Natural killer cell (primary cell): ENCODE measurements at places on chromosomes 6 and 20.

DNA sequence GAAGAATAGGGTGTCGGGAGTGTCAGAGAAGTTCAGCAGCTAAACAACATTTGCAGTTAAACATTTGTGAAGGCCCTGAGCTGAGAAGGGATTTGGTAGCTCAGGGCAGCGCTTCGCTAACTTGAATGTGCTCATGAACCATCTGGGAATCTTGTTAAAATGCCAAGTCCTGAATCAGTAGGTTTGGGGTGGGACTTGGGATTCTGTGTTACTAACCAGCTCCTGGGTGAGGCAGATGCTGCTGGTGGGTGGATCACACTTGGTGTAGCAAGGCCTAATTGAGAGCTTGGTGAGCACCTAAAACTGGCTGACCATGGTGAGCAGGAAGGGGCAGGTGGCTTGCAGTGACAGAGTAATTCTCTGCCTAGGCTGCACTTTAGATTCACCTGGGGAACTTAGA, 5.9 kb downstream of the PTPRA start:
- DNase-seq, result no peak

GRCh38 chr6:104332364-104332763, 527.4 kb downstream of the HACE1 start:
- DNase-seq, result no peak

DNA sequence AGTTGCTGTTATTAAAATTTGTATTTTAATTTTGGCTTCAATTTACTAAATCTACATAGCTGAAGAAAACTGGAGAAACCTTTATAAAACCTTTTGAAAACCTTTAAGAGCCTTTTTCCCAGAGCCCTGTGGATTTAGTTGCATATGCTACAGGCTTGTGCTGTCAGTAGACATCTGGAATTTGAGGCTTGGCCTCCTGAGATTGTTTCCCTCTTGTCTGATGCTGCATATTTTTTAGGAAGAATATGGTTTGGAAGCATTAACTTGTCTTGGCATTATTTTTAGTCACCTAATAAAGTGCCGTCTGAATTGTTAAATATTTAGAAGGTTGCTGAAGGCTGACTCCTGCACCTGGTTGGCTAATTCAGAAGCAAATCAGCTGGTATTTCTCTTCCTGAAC, 369.4 kb downstream of the UTRN start:
- no peak for DNase-seq

DNA sequence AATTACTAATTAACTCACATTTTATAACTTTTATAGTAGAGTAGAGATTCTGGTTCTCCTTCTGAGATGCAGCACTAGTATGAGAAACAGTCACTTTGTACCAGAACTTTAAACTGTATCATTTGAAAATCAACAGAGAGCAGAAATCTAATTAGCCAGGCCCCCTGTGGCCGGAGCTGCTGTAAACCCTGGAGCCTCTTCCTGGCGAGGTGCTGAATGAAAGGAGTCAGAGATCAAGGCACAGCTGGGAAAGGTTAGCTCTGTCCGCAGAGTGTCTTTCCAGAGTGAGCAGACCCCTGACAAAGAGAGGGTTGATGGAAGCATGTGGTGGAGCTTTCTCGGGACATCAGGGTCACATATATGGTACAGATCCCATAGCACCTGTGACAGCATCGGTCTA, 703.8 kb downstream of the RFPL4B start:
- DNase-seq, result no peak

DNA sequence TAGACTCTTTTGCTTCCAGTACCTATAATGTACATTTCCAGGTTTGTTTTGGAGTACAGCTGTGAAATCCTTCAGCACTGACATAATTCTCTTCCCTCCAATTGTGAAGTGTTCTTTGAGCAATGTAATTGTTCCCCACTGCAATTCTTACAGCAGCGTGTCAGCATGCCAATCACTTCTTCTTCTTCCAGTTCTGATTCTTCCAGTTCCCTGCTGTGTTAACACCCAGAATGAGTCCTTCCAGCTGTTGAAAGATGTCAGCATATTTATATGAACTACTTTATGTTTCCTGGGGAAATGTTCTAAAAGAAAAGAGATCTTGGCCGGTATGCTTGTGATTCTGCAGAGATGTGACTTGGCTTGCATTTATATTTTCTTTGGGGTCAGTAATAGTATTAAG, 213.9 kb downstream of the UNC5CL start:
- no peak for DNase-seq

DNA sequence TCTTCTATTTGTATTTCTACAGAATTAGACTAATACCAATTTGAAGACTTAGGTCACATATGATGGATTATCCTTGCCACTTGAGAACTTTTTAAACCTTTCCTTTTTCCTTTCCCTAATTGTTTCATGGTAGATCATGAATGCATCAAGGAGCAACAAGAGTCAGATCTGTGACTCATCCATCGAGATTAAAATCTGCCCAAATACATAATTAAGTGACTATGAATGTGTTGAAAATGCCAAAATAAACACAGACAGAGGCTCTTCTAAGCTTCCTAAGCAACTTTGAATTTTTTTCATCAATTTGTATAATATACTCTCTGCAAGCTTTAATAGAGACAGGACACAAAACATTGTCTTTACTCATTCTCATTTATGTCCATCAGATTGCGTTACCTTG, 23.5 kb upstream of the HTR1E start:
- DNase-seq, result no peak

- DNase-seq, result no peak
These were observed 26.2 kb downstream of the PSMF1 start for GRCh38 chr20:1144401-1145172.

- no peak for DNase-seq
These were observed 25.4 kb downstream of the FBXO9 start for GRCh38 chr6:53090576-53090975.

DNA sequence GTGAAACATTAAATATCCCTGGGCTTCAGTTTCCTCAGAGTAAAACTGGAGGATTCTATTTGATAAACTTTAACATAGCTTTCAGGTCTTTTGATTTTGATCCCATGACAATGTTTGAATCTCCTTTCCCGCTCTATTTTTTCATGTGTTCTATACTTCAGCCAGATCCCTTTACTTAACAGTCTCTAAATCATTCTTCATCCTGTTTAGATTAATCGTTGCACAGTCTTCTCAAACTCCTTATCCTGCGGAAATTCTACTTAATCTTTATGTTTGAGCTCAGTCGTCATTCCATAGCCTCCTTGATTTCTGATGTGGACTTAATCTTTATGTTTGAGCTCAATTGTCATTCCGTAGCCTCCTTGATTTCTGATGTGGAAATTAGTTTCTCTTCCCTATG, 57.4 kb downstream of the GRIK2 start:
- DNase-seq, result no peak

GRCh38 chr6:161233986-161234661, 39.7 kb downstream of the AGPAT4 start:
- DNase-seq, result no peak

- no peak for DNase-seq
These were observed 381.7 kb upstream of the JARID2 start for GRCh38 chr6:14863902-14864850.

- DNase-seq, result no peak
These were observed 38.4 kb downstream of the KIF25 start for GRCh38 chr6:168035661-168036545.

DNA sequence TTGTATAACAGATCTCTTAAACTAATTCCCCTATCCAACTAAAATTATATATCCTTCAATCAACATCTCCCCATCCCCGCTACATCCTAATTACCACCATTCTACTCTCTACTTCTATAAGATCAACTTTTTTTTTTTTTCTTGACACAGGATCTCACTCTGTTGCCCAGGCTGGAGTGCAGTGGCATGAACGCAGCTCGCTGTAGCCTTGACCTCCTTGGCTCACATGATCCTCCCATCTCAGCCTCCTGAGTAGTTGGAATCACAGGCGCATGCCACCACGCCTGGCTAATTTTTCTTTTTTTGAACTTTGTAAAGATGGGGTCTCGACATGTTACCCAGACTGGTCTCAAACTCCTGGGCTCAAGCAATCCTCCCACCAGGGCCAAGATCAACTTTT, 5.0 kb downstream of the DNAAF9 start:
- no peak for DNase-seq

GRCh38 chr20:44411020-44411756, 55.7 kb downstream of the HNF4A start:
- no peak for DNase-seq

GRCh38 chr20:39875492-39876110, 813.4 kb downstream of the MAFB start:
- no peak for DNase-seq

- DNase-seq, result no peak
These were observed 22.8 kb upstream of the OCSTAMP start for GRCh38 chr20:46573234-46573633.

DNA sequence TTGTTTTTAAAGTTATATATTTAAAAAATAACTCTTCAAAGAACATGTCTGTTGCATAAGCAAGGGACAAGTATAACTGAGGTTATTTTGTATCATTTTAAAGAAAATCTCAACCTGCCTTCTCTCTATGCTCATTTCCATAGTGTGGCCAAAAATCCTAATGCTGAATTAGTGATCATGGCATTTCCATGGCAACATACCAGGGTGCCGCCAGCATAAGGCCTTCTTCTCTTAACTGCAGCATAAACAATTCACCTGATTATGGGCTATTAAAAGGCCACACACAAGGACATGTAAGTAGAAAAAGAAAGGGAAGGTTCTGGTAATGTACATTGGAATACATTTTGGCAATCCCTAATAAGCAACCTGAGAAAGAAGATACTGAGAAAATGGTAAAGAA, 95.1 kb upstream of the RNF217 start:
- DNase-seq, result no peak

GRCh38 chr6:75220357-75220756, 14.5 kb upstream of the COL12A1 start:
- DNase-seq, result no peak

DNA sequence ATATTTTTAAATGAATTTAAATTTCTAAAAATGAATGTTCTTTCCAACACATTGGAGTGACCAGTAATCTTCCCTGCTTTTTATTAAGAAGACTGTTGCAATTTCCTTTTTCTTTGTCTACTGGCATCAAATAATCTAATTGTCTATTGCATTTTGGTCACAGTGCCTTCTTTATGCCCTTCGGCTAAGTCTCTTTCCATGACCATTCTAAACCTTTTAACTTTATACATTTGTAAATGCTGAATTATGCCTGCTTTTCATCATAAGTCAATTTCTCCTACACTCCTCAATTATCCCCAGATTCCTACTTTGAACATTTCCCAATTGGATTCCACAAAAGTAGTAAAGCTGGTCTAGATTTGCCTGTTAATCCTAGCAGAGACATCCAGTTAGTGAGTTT, 69.1 kb upstream of the HSF2 start:
- no peak for DNase-seq

DNA sequence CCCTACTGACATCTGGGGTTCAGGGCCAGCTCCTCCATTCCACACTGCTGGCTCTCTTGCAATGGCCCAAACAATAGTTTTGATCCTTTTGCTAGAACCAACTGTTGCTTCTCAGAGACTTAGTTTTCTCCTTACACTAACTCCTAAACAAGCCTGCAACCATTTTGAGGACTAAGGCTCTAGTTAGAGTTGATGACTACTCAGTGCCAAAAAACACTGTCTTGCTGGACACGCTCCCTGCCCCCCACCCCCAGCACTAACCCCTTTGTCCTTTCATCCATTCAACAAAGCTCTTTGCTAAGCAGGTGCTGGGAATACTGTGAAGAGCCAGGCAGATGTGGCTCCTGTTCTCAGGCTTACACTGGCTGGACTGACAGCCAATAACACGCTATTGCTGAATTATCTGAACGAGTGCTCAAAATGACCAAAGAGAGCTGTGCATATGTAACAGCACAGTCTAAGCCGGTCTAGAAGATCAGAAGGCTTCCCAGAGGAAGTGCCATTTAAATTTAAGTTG, 17.6 kb downstream of the GCLC start:
- DNase-seq, result no peak

GRCh38 chr6:80133020-80133419, 26.5 kb downstream of the BCKDHB start:
- peak; percentile 55 for DNase-seq

GRCh38 chr6:20946022-20946421, 411.8 kb downstream of the CDKAL1 start:
- DNase-seq, result no peak

DNA sequence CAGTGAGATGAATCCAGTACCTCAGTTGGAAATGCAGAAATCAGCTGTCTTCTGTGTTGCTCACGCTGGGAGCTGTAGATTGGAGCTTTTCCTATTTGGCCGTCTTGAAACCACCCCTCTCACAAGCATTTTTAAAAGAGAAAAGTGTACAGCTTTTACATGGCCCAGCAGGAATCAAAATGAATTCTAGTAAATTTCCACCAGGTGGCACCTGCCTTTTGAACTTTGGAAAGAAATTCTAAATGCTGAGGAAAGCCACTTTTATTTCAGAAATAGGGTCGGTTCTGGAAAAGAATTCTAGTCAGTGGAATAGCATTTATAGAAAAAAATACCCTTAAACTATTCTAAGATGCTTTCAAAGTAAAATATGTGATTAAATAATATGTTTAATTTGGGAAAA, 647.8 kb downstream of the CD109 start:
- DNase-seq, result no peak

DNA sequence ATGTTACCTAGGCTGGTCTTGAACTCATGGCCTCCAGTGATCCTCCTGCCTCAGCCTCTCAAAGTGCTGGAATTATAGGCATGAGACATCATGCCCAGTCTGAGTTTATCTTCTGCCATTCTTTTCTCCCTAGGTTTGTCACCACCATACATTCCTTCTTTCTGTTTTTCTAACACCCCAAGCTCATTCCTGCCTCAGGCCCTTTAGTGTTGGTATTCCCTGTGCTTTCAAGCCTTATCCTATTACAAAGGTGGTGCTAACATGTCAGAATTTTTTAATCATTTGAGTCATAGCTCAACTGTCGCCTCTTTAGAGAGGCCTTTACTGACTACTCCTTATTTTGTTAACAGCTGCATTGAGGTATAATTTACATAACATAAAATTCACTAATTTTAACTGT, 221.1 kb upstream of the PRSS16 start:
- no peak for DNase-seq

DNA sequence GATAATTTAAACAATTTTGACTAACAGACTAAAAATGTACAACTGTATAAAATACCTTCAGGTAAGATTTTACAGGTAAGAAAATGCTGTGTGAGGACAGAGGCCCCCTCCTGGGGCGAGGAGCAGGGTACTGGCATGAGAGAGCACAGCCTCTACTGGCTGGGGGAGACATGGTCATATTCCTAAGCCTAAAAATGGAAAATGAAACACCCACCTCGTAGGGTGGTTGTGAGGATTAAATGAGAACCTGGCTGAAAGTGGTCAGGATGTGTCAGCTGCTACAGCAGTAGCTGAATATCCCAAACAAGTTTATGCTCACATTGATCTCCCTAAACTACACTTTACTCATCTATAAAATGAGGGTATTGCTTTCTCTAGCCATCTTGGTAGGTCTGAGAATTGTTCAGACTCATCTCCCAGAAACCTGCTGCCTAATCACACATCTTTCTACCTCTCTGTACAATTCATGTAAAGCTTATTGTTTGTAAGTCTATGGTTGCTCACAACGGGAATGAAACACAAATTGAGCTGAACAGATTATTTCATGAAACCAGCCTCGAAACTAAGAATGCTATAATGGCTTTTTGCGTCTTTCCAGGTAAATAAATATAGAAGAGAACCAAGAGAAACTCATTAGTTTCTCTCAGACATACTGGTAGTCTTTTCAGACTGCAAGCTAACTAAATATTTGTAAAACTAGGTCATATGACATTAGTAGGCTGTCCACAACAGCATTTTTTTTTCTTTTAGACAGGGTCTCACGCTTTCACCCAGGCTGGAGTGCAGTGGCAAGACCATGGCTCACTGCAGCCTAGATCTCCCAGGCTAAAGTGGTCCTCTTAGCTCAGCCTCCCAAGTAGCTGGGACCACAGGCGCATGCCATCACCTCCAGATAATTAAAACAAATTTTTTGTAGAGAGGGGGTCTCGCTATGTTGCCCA, 69.6 kb downstream of the POPDC3 start:
- DNase-seq, result no peak
